ENCODE measurements at places on chromosomes 11 and 22.

GRCh38 chr11:116885951-116886655 is 48.7 kb upstream of the APOA1 start:
- no peak for DNase-seq

DNA sequence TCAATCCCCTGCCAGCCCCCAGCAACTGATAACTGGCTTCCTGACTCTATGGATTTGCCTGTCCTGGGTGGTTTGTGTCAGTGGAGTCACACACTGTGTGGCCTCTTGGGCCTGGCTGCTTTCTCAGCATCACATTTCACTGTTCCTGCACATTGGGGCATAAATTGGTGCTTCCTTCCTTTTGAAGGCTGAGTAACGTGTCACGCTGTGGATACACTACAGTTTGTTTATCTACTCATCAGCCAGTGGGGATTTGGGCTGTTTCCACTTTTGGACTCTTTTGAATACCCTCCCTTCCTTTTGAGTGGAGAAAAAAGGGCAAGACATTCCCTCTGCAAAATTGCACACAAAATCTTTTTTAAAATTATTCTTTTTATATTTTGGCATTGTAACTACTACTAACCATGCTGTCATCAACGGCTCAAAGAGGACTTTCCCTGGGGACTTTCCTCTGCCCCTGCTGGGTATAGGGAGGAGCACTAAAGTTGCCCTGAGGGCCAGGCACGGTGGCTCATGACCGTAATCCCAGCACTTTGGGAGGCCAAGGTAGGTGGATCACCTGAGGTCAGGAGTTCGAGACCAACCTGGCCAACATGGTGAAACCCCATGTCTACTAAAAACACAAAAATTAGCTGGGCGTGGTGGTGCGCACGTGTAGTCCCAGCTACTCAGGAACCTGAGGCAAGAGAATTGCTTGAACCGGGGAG is 7.8 kb upstream of the CELSR1 start:
- DNase-seq = no peak

DNA sequence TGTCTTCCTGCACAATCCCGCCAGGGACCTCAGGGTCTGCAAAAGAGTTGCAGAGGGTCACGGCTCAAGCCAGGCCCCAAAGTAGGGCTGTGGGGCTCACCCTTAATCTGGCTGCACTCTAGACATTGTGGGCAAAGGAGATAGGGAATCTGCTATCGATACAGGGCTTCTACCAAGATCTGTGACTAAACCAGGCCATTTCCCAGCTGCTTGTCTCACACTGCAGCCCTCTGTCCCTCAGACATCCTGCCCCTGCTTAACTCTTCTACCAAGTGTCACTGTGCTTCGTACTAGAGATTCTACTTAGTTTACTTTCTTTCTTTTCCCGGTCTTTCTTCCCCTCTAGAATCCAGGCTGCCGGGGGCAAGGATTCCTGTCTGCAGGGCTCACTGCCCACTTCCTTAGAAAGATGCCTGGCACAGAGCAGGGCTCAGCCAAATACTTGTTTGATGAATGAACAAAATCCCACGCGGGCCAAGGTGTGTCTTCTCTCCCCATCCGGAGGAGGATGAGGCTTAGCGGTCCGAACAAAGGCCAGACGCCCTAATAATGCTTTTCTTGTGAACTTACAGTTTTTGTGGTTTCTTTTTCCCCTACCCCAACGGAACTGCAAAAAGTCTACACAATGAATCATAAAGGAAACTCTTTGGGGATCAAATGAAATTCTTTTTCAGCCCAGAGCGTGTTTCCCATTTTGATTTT is 61.3 kb upstream of the ANO1 start:
- no peak for DNase-seq

- no peak for DNase-seq
Measured at GRCh38 chr11:18563090-18563730, 25.3 kb downstream of the UEVLD start.

- no peak for DNase-seq
Measured at GRCh38 chr11:73219396-73220285, 1.6 kb downstream of the P2RY2 start.

DNA sequence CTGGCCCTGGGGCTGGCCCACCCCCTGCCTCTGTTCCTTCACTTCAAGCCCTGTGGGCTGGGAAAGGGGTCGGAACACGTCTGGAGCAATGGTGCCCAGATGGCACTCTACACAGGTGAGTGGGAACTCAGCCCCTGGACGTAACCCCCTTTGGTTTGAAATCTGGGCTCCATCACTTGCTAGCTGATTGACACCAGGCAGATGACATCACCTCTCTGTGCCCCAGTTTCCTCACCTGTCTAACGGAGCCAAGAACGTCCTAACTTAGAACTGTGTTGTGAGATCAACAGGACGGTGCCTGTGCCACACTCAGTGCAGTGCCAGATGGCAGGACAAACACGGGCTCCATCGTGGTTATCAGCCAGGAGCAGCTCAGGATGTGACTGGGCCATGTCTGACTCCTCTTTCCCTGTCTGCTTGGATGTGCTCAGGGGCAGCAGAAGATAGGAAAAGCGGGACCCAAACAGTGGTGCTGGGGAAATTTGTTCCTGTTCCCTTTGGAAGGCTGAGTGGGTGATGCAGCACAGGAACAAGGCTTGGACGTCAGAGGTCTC is 24.4 kb downstream of the NPTXR start:
- DNase-seq = no peak

GRCh38 chr22:47337161-47337621 is 574.7 kb downstream of the TBC1D22A start:
- no peak for DNase-seq

DNA sequence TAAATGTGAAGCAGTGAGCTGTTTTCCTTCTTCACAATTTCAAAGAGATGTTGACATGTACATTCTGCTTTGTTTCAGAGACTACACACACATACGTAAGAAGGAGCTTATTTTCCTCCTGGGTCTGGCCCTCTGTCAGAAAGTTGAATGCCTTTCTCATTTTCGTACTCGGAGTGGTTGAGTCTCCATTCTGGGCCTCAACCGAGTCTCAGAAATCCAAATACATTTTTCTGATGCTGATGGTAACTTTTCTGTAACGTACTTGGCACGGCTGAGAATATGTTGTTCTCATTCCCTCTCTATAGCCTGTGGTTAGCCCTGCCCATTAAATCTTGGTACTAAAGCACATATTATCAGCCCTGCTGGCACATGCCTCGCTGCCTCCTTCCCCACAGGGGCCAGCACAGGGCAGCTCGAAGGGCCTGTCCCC is 25.3 kb downstream of the PARVA start:
- DNase-seq = no peak

DNA sequence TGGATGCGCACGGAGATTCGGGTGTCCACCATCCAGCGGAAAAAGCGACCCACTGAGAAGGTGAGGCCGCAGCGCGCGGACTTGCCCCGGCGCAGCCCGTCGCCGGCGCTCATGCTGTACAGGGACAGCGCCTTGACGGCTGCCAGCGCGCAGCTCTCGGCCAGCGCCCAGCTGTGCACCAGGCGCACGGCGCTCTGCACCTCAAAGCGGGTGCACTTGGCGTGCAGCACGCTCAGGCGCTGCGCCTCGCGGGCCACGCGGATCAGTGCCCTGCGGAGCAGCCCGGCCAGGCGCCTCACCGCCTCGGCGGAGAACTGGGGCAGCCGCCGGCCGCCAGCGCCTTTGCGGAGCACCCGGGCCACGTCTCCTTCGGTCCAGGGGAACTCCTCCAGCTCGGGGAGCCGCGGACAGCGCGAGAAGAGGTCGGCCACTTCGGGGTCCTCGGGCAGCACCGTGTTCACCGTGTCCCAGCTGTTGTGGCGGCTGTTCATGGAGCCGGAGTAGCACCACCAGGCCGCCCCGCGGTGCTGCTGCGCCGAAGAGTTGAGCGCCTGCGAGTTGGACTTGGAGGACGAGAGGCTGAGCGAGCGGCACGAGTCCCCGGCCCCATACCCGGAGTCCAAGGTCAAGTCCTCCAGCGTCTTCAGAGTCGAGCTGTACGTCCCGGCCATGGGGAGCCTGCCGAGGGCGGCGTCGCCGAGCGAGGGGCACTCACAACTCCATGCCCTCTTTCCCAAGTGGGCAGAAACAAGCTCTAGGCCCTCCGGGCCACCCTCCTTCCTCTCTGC is 703 bp downstream of the ABTB2 start:
- peak; percentile 8 for DNase-seq

DNA sequence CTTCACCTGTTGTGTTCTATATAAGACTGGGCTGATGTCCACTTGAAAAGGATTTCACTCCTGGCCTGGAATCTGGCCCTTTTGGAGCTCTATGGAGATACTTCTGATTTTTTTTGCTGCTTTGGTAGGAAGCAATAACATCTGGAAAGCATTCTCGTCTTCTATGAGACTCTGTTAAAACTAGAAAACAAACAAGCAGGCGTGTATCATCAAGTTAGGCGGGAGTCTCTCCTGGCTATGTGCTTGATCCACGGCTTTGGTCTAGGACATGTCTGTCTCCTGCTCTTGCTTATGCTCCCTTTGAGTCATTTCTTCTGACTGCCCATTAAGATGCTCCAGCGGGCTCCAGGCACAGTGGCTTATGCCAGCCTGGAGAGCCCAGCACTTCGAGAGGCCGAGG is 121.4 kb upstream of the TTC12 start:
- no peak for DNase-seq

DNA sequence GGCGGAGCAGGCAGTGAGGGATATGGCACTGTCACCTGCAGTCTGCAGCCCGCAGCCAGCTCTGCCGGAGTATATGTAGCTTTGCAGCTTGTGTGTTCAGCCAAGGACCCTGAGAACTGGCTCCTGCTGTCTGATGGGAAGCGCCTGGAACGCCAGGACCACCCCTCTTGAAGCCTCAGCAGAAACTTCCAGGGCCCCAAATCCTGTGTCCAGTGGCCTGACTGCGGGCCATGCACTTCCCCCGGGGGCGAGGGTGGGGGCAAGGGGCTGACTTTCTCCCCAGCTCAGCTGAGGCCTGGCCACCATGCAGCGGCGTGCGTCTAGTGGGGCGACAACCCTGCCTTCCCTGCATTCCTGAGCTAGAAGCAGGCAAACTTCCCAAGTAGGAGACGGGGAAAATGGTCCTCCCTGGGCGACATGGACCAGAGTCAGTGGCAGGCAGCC is 32.3 kb downstream of the PISD start:
- DNase-seq = no peak

DNA sequence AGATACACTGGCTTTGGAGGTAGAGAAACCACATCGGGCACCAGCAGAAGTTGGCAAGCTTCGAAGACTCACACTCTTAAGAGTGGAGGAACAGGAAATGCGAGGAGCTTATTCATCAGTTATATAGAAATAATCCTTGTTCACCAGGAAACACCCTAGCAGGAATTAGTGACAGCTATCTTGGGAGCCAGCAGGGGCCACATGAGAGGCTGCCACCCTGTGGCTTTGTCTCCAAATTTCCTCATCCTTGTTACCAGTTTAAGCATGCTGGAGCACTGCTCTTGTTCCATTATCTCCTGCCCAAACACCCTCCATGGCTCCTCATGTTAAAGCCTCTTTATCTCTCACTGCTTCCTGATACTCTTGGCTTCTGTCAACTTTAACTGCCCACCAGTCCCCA is 131.0 kb downstream of the PLEKHA7 start:
- no peak for DNase-seq

- DNase-seq = no peak
Measured at GRCh38 chr22:32083814-32084213, 40.8 kb downstream of the SLC5A1 start.

DNA sequence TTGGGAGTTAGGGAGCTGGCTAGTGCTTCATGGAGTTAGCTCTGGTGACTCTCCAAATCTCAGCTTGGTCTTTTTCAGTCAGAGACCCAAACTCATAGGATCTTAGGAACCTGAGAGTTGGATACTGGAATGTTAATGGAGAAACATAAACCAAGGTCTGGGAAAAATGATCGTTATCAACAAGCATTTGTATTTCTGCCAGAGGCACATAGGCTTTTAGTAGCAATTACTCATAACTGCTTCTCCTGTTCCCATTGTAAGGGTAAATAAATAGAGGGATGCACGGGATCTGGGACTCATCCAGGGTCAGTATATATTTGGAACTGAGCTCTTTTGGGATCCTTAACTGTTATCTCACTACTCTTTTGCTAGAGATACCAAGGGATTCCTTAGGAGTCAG is 4.8 kb downstream of the BARX2 start:
- DNase-seq = no peak

DNA sequence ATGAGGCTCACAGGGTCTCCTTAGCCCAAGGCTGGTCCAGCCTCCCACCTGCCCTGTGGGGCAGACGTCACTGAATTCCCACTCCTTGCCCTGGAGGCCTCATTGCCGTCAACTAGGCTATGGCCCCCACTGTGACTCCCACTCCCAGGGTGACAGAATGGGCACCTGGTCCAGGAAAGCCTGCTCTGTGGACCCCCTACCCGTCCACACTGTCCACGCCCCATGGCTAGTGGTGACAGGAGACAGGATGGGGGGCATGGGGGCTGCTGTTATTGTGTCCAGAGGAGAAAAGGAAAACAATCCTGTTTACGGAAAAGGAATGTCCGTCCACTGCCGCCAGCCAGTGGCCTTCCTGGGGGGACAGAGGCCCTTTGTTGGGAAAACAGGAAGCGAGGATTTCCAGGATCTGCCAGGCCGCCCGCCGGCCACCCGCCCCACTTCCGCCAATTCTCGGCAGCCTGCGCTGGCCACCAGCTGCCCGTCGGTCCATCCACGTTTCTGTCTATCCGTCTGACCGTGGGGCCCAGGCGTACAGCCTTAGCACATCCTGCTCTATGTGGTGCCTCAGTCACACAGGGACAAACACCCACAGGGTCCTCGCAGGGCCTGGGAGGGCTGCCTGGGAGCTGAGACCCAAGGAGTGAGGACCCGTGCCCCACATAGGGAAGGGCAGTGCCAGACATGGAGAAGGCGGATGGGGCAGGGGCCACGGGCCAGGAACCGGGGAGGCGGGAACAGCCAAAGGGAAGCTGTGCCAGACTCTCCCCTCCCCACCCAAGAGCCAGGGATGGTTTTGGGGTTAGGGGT is 19.5 kb downstream of the CRELD2 start:
- DNase-seq = no peak

- no peak for DNase-seq
Measured at GRCh38 chr22:19884161-19884953, 29.7 kb upstream of the GNB1L start.

DNA sequence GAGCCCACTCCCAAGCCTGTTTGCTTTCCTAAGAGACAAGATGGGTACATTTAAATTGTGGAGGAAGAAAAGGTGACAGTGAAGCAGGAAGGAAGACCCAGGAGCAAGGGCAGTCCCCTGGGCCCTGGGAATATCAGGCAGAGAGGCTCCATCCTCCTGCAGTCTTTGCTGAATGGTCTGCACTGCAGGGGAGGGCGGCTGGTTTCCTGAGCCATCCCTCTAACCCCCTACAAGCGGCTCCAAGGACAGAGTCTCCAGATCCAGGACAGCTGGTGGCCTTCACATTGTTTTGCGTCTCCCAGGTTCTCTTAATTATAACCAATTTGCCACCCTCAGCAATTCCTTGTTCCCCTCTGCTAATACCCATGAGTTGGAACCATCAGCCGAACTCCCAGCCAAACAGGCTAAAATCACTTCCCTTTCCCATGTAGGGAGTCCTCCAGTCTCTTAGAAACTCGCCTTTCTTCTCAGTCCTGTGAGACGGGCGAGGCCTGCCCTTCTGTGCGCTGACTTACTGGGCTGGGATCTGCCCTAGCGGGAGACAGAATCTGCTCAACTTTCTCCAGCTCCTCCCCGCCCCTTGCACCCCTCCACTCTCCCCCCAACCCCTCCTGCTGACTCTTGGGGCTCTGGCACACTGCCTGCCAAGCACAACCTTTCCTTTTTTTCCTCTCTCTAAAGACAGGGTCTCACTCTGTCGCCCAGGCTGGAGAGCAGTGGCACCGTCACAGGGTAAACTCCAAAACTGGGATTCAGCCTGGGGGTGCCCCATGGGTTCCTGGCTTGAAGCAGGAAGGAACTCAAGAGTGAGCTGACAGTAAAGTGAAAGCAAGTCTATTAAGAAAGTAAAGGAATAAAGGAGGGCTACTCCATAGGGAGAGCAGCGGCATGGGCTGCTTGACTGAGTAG is 53.4 kb upstream of the EMID1 start:
- no peak for DNase-seq

GRCh38 chr11:36945384-36945783 is 347.3 kb upstream of the RAG2 start:
- no peak for DNase-seq
